ENCODE measurements at places on chromosomes 5 and 9. TPM values are rescaled to one million over a fixed set of nuclear protein-coding genes. Genes with fewer than 3 reads are reported as not detected.

The CCIN gene
- 1.6 TPM for total RNA-seq

The MYMK gene
- total RNA-seq, result not detected

- DNase-seq, result no peak
- H3K4me3 ChIP-seq, result no peak overlapping the region
- no peaks in the 10 kb centered on the region for H3K27me3 ChIP-seq
Observed at GRCh38 chr5:145680169-145680568, 155.0 kb downstream of the PRELID2 start.

DNA sequence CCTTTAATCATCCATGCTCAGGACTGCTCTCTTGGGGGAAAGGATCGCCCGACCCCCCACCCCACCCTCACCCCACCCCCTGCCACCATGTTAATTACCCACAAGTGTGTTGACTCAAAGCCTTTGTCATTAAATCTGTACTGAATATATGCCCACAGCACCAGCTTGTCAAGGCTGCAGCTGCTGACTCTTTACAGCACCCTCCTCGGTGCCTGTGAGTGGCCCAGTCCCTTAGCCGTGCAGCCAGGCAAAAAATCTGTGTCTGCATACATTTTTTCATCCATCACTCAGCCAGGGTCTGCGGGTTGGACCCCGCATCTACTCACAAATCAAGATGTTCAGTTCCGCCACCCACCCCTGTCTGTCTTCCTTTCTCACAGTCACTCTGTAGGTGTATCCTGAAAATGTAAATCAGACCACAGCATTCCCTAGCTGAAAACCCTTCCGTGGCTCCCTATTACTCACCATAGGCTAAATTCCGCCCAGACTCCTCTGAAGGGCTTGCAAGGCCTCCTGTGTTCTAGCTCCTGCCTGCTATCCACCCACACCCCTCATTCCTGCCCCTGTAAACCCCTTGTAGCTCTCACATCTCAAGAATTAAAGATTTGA lies 53.7 kb upstream of the KCNIP1 start:
- no peaks in the 10 kb centered on the region for H3K36me3 ChIP-seq
- H3K4me1 ChIP-seq, result no peaks in the 10 kb centered on the region
- no peak overlapping the region for H3K4me3 ChIP-seq
- H3K27me3 ChIP-seq, result no peaks in the 10 kb centered on the region
- no peak overlapping the region for H3K27ac ChIP-seq

GRCh38 chr9:130451509-130452388 lies 7.0 kb downstream of the ASS1 start:
- no peaks in the 10 kb centered on the region for H3K27me3 ChIP-seq
- peak overlapping the region; percentile 69 for H3K27ac ChIP-seq
- H3K4me3 ChIP-seq, result no peak overlapping the region

DNA sequence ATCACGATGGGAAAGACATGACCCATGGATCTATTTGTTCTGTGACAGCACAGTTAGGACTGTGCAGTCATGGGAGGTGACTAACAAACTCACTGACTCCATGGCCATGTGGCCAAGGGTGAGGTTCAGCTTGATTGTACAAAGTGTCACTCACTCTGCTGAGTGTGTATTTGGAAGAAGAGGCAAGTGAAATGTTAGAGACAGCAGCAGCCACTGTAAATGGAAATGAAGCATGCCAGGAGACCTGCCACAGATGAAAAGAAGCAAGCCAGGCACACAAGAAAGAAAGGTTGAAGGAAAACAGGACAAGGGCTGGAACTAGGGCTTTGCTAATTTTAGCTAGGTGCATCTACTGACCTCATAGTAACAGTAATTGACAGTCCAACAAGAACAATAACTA lies 42.7 kb upstream of the PALM2AKAP2 start:
- no peaks in the 10 kb centered on the region for H3K27me3 ChIP-seq
- no peaks in the 10 kb centered on the region for H3K4me1 ChIP-seq
- H3K36me3 ChIP-seq, result no peaks in the 10 kb centered on the region
- DNase-seq, result no peak

GRCh38 chr5:146539973-146540372 lies 24.0 kb upstream of the GPR151 start:
- H3K27ac ChIP-seq, result no peak overlapping the region
- DNase-seq, result no peak
- no peaks in the 10 kb centered on the region for H3K36me3 ChIP-seq
- H3K27me3 ChIP-seq, result no peaks in the 10 kb centered on the region
- no peak overlapping the region for H3K4me3 ChIP-seq
- no peaks in the 10 kb centered on the region for H3K4me1 ChIP-seq

DNA sequence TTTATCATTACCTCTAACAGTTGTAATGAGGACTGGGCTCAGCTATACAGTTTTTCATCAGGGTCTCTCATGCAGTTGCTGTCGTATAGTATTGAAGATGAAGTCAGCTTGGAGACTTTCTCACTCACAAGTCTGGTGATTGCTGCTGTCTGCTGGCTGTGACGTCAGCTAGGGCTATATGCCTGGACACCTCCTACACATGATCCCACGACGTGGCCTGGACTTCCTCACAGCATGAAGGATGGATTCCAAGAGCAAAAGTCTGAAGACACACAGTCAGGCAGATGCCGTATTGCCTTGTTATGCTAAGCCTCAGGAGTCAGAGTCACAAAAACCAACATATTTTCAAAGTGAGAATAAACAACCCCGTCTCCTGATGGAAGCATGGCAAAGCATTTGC lies 193.3 kb downstream of the LURAP1L start:
- no peak overlapping the region for H3K27ac ChIP-seq
- no peak for DNase-seq
- no peaks in the 10 kb centered on the region for H3K36me3 ChIP-seq
- H3K27me3 ChIP-seq, result no peaks in the 10 kb centered on the region
- H3K4me1 ChIP-seq, result peaks cover 15% of the 10 kb centered on the region

DNA sequence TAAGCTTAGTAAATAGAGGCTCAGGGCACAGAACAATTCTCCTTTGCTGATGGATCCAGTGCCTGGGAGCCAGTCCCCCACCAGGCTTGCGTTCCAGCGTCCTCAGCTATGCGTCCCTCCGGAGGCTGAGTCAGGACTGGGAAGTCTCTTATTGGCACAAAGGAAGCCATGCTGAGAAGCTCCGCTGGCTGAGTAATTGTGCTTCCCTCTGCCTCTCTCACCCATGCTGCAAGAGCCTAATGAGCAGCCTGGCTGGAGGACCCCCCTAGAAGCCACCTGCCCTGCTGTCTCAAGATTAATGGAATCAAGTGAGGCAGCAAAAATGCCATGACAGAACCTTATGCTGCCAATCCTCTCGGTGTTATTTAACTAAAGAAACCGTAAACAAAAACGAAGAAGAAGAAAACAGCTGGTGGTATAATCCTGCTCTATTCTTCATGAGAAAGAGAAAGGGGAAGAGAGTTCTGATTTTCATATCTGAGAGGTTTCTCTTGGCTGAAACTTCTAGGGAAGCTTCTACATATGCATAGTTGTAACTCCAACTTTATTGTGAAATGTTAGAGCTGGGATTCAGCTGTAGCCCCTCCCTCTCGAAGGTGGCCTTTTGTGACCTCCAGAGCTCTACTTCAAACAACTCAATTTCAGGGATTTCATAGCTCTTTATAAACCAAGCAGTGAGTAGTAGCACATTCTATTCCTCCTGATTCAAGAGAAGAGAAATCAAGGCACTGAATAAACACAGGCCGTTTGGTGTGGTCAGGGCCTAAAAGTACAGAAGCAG lies 185.4 kb upstream of the SEMA6A start:
- DNase-seq, result no peak
- H3K4me3 ChIP-seq, result no peak overlapping the region
- no peaks in the 10 kb centered on the region for H3K27me3 ChIP-seq
- H3K27ac ChIP-seq, result no peak overlapping the region
- H3K4me1 ChIP-seq, result no peaks in the 10 kb centered on the region

- no peak overlapping the region for H3K27ac ChIP-seq
- no peaks in the 10 kb centered on the region for H3K27me3 ChIP-seq
- H3K4me1 ChIP-seq, result no peaks in the 10 kb centered on the region
- DNase-seq, result no peak
- no peak overlapping the region for H3K4me3 ChIP-seq
Observed at GRCh38 chr5:173743641-173744343, 127.3 kb upstream of the BOD1 start.

DNA sequence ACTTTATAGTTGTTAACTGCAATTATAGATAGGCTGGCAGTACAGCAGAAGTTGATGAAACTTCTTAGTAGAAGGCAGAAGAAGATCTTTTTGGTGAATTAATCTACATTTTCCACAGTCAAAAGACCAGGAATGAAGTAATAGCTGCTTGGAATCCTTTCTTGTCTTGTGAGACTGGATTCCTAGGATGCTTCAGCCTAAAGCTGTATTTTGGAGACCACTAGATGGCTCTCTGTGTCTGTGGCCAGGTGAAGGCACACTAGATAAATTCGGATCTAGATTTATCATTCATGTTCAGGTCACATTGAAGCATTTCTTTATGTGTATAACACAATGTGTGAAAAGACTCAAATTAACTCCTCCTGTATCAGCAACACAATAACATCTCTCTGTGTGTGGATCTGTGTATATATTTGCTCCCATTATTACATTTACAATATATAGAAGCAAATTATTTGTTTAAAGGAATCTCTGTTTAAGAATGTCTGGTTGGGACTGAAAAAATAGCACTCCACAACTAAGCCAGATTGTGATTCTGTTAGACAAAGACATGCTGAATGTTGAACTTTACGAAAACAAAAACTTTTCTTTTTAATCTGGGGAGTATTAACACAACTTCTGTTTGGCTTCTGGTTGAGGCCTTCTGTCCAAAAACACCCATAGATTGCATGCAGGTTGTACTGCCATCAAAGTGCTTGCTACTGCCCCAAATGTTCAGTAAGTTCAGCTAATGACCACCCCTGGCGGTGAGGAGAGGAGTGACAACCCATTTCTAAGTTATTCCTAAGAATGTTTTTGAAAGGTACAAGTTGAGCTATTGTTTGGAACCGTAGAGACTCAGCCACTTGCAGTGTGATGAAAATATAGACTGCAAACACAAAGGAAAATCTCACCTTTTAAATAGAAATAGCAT lies 10.6 kb downstream of the GRIN3A start:
- H3K4me1 ChIP-seq, result no peaks in the 10 kb centered on the region
- no peak overlapping the region for H3K4me3 ChIP-seq
- DNase-seq, result no peak
- H3K36me3 ChIP-seq, result no peaks in the 10 kb centered on the region
- no peaks in the 10 kb centered on the region for H3K27me3 ChIP-seq

Data from thoracic aorta (tissue), 2 donors.